B cell (primary cell): ENCODE measurements at places on chromosomes 7 and 10. TPM values are rescaled to one million over a fixed set of nuclear protein-coding genes. Genes with fewer than 3 reads are reported as not detected.

Gene AKR1C2
- polyA plus RNA-seq: not detected in 2 replicates

DNA sequence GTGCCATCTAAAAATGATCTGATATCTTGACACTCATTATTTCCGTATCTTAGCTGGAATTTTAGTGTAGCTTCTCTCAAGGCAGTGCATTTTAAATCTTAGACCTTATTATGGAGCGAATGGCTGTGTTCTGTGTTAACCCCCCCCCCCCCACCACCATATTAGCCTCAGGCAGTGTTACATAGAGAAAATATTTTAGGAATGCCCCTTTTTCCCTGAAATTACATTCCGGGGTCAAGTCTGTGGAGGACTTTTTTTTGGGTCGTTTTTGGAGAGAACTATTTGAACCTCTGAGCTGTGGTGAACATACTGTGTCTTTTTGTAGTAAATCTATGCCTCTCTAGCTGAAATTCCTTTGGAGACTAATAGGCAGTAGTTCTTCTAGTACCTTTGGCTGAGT, 3.1 kb downstream of the CCDC126 start:
- no peak for DNase-seq

DNA sequence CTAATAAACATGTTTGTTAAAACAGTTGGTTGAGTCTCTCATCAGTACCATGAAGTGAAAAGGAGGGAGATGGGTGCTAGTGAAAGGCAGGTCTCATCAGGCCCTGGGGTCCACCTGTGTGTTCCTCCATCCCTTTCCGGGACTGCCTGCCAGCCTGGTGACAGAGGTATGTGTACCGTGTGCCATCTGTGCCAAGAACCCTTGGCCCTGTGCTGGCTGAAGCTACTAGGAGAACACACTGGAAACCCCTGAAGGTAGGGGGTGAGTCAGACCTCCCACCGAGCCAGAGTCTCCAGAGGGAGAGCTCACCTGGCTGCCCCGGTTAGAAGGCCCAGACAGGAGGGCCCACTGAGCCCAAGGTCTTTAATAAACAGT, 2.3 kb downstream of the DDIT4 start:
- no peak for DNase-seq

Gene HOXA9
- polyA plus RNA-seq: 0.07 TPM in 1 of 2 replicates, not detected in the other

Gene CYP2C19
- polyA plus RNA-seq: not detected in 2 replicates

- DNase-seq: no peak
Measured at GRCh38 chr10:9211228-9211627, 1156.7 kb downstream of the GATA3 start.

DNA sequence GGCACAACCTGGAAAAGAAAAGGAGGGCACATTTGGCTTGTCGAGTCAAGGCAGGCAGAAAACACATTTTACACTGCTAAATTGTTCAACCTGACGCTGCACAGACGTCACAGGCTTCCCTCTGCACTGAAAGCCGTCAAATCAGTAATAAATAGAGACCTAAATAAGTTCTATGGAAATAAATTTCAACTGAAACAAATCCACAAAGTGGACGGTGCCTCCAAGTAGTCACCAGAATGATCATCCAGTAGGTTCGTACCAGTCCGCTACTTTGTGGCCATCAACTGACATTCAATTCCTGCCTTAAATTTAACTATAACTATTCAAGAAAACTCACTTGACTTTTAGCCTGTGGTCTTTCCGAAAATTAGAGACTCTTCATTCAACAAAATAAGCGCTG, 49.0 kb downstream of the NPVF start:
- no peak for DNase-seq

Gene HSPA14
- 10.8 and 19.4 TPM in 2 replicates for polyA plus RNA-seq

Gene SPACDR
- polyA plus RNA-seq: 2.1 and 2.9 TPM in 2 replicates

DNA sequence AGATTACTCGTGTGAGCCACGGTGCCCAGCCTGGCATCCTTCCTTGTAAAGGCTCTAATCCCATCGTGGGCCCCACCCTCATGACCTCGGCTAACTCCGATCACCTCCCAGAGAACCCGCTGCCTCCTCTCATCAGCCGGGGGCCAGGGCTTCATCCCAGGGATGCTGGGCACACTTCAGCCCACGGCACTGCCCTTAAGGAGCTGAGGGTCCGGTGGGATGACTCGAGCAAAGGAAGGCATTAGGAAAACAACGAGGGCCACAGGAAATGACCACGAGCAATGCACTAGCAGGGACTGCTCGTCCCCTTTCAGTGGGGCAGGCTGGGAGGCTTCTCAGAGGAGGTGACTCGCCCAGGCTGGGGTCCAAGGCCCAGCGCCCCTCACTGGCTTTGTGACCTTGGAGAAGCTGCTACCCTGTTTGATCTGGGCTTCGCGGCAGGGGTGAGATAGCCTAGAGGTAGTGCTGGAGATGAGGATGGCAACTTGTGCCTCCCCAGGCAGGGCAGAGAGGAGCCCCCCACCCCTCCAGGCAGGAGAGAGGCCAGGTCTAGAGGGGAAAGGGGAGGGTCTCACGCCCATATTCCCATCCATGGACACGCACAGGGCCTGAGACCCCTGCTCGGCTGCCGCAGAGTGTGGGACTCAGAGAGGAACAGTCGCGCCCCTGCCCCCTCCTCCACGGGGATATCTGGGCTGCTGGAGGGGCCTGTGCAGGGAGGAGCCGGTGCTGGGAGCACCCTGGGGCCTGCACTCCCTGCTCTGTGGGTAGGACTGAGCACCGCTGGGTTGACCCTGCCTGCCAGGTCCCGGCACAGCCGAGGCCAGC, 26.8 kb downstream of the ELFN1 start:
- DNase-seq: no peak

DNA sequence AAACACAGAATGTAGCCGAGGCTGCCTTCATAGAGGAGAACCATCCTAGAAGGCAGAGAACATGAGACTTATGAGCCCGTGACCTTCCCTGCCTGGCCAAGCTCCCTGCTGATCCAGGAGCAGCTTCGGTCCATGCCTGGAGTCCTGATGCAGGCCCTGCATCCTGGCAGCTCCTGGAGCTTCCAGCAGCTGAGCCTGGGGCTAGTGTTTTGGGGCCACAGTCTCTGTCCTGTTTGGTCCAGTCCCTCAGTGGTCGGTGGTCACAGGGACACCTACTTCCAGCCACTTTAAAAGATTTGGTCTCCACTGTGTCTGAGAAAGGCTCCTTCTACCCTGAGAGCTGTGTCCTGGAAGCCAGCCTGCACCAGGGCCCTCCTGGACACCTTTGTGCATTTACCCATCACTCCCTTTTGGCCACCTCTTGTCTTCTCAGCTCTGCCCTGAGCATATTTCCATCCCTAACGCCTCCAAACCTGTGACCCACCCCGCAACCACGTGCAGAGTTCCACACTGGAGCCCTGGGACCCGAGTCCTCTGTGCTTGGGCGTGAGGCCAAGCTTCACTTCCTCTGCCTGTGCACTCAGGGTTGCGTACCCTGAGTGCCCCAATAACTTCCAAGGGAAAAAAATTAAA, 315.2 kb upstream of the ZNF32 start:
- no peak for DNase-seq

GRCh38 chr10:46528675-46529615, 27.5 kb downstream of the GPRIN2 start:
- no peak for DNase-seq

GRCh38 chr7:149292462-149292823, 30.4 kb downstream of the ZNF783 start:
- DNase-seq: no peak

Gene TMEM176B
- polyA plus RNA-seq: 0.76 and 1.4 TPM in 2 replicates
